Stimulated activated CD4-positive, alpha-beta T cell treated with anti-CD3 and anti-CD28 coated beads, Interleukin-4, amount 100 ng/mL, for 48 hours (primary cell): ENCODE measurements at places on chromosomes 1 and 21.

GRCh38 chr1:151998611-151999362 is 5.1 kb upstream of the S100A10 start:
- DNase-seq: no peak

- no peak for DNase-seq
Observed at GRCh38 chr1:244237445-244237844, 186.4 kb downstream of the ZBTB18 start.

- no peak for DNase-seq
Observed at GRCh38 chr1:223662943-223663342, 2.6 kb downstream of the CAPN8 start.

- DNase-seq: no peak
Observed at GRCh38 chr1:43881415-43881814, 52.2 kb upstream of the ARTN start.

DNA sequence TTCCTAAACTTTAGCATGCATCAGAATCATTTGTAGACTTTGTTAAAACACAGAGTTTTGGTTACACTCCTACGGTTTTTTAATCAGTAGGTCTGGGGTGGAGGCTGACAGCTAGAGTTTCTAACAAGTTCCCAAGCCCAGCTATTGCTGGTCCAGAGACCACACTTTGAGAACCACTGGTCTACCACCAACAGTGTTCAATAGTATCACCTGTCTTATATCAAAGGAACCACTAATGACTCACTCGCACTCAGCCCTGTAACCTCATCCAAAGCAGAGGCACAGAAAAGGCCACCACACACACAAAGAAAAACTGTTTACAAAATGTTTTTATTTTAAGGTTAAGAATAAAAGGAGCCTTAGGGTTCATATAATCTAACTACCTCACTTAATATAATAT is 68.7 kb downstream of the HIVEP3 start:
- DNase-seq: no peak

DNA sequence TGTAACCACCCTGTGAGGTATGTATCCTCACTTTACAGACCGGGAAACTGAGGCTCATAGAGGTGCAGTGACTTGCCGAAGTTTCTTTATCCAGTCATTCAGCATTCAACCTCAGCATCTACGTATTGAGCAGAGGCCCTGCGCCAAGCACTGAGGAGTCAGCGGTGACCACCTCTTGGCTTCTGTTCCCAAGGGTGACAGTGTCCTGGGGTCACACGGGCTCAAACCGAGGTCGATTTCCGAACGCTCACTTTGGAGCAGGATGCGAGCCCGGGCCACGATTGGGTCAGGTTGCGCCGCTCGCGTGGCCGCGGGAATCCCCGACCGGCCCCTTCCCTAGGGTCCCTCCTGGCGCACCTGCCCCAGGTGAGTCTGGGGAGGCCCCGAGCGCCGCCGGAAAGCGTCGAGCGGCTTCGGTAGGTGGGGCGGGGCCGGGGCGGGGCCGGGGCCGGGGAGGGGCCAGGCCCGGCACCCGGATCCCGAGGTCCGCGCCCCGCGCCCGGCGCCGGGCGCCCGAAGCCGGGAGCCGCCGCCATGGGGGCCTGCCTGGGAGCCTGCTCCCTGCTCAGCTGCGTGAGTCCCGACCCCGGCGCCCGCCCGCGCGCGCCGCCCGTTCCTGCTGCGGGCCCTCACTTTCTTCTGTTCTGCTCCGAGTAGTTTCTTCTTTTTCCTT is at the start of gene SERINC2:
Gene SERINC2 (plus strand): TSS at position 482 of the 673 bp plus-strand sequence. CDS start 53 bp downstream, at position 535.
- no peak for DNase-seq

DNA sequence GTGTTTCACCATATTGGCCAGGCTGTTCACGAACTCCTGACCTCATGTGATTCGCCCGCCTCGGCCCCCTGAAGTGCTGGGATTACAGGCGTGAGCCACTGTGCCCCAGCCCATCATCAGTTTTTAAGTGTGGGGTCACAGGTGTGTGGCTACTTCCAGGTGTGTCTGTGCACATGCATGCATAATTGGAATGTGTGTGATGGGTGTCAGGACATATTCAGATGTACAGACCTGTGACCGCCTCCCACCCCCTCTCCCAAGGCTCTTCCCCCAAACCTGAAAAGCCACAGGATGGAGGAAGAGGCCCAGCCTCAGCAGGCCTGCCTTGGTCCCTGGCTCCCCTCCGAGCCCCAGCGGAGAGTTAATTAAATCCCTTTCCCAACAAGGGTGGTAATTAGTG is 37.3 kb upstream of the CSF3R start:
- DNase-seq: no peak

DNA sequence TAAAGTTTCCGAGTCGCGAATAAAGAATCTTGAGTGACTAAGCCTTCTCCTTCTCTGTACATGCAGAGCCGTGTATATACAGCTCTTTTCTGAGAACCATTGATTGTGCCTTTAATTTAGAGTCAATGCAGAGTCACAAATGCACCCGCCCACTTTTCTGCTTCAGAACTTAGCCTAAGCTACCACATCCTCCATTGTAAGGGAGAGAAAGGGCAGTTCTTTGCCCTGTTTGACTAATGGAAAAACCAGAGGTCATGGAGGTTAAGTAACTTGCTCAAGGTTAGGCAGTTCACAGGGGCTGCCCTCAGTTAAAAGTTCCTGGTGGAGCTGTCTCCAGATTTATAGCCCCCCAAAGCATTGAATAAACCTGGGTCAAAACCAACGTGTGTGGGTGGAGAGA is 139.6 kb downstream of the TOMM20 start:
- DNase-seq: no peak
